ENCODE measurements at places on chromosomes 7 and 10. TPM values are rescaled to one million over a fixed set of nuclear protein-coding genes. Genes with fewer than 3 reads are reported as not detected.

GRCh38 chr10:43931308-43931930 lies 282.7 kb upstream of the ZNF32 start:
- DNase-seq = no peak
- no peak overlapping the region for H3K27ac ChIP-seq
- no peaks in the 10 kb centered on the region for H3K36me3 ChIP-seq
- H3K4me1 ChIP-seq = no peaks in the 10 kb centered on the region
- no peaks in the 10 kb centered on the region for H3K27me3 ChIP-seq

- no peaks in the 10 kb centered on the region for H3K36me3 ChIP-seq
- no peak overlapping the region for H3K27ac ChIP-seq
- H3K27me3 ChIP-seq = no peaks in the 10 kb centered on the region
- H3K4me1 ChIP-seq = no peaks in the 10 kb centered on the region
- DNase-seq = no peak
Observed at GRCh38 chr7:114629762-114630161, 215.1 kb downstream of the FOXP2 start.

DNA sequence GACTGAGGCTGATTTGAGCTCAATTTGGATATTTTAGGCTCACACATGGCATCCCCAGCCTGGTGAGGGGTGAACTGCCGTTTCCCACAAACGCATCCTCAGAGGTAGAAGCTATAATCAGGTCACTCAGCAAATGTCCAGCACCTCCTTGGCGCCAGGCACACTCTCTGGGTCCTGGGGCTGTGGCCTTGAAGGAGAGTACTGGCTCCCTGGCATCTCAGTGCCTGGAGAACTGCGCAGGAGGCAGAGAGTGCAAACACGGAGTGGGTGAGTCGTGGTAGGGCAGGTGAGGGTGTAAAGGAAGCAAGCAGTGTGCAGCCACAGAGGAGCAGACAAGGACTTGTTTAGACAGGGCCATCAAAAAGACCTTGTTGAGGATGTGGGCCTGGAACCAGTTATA lies 224.0 kb upstream of the ZNF32 start:
- DNase-seq = no peak
- H3K36me3 ChIP-seq = no peaks in the 10 kb centered on the region
- peaks cover 5% of the 10 kb centered on the region for H3K4me1 ChIP-seq
- no peak overlapping the region for H3K27ac ChIP-seq

DNA sequence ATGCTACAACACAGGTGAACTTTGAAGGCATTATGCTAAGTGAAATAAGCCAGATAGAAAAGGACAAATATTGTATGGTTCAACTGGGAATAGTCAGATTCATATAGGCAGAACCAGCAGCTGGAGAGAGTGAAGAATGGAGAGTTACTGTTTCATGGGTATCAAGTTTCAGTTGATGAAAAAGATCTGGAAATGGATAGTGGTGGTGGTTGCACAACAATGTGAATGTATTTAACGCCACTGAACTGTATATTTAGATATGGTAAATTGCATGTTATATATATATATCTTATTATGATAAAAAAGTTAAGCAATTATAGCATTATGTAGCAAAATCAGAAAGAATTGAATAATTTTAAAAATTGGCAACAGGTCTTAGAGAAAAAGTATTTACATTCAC lies 3.9 kb downstream of the LMBR1 start:
- H3K4me3 ChIP-seq = no peak overlapping the region
- no peaks in the 10 kb centered on the region for H3K36me3 ChIP-seq
- peaks cover 8% of the 10 kb centered on the region for H3K4me1 ChIP-seq
- no peak overlapping the region for H3K27ac ChIP-seq
- DNase-seq = no peak

Gene BLVRA
- total RNA-seq = 44.5 TPM

Gene PNLIPRP3
- not detected for total RNA-seq

Gene SPAM1
- not detected for total RNA-seq

Gene PCDH15
- total RNA-seq = not detected

Gene MORN4
- 4.6 TPM for total RNA-seq

Gene GRID2IP
- 0.67 TPM for total RNA-seq

Gene NME8
- total RNA-seq = not detected

Measured in thyroid gland (tissue), 4 donors.